ENCODE measurements at places on chromosomes 1 and 21. TPM values are rescaled to one million over a fixed set of nuclear protein-coding genes. Genes with fewer than 3 reads are reported as not detected.

CCDC17 gene
- 0.45 TPM for total RNA-seq

HYI gene
- 14.8 TPM for total RNA-seq

ZSCAN20 gene
- 1.9 TPM for total RNA-seq

CLDN19 gene
- not detected for total RNA-seq

PLA2G4A gene
- 10.9 TPM for total RNA-seq

F13B gene
- not detected for total RNA-seq

AJAP1 gene
- not detected for total RNA-seq

ACOT11 gene
- total RNA-seq = 2.1 TPM

TBX15 gene
- total RNA-seq = 0.07 TPM

S100A7A gene
- total RNA-seq = not detected

EPS15 gene
- 12.0 TPM for total RNA-seq

ASTN1 gene
- not detected for total RNA-seq

RAP1GAP gene
- total RNA-seq = 13.8 TPM

CDCA8 gene
- total RNA-seq = 49.0 TPM

FYB2 gene
- total RNA-seq = not detected

CR1L gene
- total RNA-seq = not detected

FAM72A gene
- total RNA-seq = 9.0 TPM

MAP10 gene
- total RNA-seq = 0.63 TPM

ATP1A2 gene
- total RNA-seq = not detected

TEX35 gene
- not detected for total RNA-seq

TRAF5 gene
- 7.3 TPM for total RNA-seq

FAM167B gene
- 0.84 TPM for total RNA-seq

CCDC30 gene
- 0.80 TPM for total RNA-seq

TRIM58 gene
- total RNA-seq = not detected

SPRR1B gene
- not detected for total RNA-seq

TMEM81 gene
- total RNA-seq = 2.6 TPM

SPATA1 gene
- total RNA-seq = 0.72 TPM

ENAH gene
- total RNA-seq = 75.4 TPM

KIF17 gene
- total RNA-seq = 1.4 TPM

ETV3L gene
- total RNA-seq = not detected

ZNF593OS gene
- not detected for total RNA-seq

PTGER3 gene
- not detected for total RNA-seq

BSDC1 gene
- 21.8 TPM for total RNA-seq

KANK4 gene
- 0.19 TPM for total RNA-seq

ZFYVE9 gene
- total RNA-seq = 9.2 TPM

RGS4 gene
- total RNA-seq = not detected
